ENCODE measurements at places on chromosomes 6 and 20.

DNA sequence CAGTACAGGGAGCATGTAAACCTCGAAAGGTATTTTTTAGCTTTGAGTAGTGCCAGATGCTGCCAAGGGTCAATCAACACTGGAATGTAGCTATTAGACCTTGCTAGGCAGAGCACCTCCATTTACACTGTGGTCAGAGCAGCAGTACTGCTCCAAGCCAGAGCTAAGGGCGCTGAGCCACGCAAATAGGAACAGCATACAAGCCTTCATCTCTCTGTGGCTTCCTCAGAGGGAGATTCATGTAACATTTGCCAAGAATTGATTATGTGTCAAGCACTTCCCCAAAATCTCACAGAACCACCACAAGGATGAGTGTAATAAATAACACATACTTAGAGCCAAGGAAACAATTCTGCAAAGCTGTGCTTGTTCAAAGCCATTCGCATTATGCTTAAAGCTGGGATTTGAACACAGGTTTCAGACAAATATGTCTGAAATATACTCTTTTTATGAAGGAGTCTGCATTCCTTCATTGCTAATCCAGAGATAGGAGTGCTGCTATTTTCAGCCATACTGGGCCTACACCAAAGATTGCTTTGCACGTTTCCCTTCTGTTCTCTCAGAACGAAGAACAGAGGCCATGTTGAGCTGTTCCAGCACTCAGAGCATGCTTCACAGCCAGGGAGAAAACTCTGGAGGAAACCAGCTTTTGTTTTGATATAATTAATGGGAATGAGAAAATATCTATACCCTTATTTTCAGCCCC lies 97.7 kb downstream of the SLC16A10 start:
- H3K4me3 ChIP-seq: no peak overlapping the region
- DNase-seq: no peak
- H3K36me3 ChIP-seq: no peaks in the 10 kb centered on the region
- no peaks in the 10 kb centered on the region for H3K27me3 ChIP-seq

DNA sequence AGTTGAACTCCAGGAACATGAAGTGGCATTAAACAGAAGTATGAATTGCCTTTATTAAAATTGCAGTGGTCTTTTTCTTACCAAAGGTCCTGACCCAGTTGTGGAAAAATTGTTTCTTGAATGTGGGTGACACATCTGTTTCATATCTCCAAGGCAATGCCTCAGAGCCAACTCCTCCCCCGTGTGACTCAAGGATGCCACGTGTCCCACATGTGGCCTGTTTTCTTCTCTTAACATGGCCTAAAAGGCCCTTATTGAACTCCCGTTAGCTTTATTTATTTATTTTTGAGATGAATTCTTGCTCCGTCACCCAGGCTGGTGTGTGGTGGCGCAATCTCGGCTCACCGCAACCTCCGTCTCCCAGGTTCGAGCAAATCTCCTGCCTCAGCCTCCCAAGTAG lies 128.4 kb upstream of the ESR1 start:
- DNase-seq: no peak
- H3K4me3 ChIP-seq: no peak overlapping the region
- no peaks in the 10 kb centered on the region for H3K27me3 ChIP-seq

DNA sequence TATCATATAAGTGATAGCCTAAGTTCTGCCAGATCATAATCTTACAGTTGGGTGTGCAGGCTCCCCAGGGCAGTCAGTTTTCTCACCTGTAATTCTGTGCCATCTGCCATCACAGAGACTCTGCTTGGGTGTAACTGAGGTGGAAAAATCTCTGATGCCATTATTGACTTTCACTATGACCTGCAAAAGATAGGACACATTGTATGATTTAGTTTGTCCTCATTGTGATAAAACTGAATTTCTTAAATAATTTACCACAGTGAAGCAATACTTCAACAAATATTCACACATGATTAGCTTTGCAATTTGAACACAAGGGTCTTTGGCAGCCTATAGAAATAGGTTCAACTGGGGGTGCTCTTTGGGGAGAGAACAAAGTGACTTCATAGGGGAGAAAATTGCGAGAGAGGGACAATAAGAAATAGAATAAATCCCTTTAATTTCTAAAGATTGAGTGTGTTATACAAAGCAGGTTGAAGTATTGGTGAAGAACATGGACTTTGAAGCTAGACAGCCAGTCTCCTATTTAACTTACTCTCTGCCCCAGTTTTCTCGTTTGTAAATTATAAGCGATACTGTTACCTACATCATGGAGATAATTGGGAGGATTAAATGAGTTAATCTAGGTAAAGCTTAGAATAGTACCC lies 27.3 kb downstream of the FAM229B start:
- peaks cover 3% of the 10 kb centered on the region for H3K4me1 ChIP-seq
- no peak overlapping the region for H3K27ac ChIP-seq
- no peaks in the 10 kb centered on the region for H3K27me3 ChIP-seq

GRCh38 chr6:75563032-75563431 lies 38.6 kb upstream of the SENP6 start:
- DNase-seq: no peak
- H3K36me3 ChIP-seq: no peaks in the 10 kb centered on the region
- H3K4me3 ChIP-seq: no peak overlapping the region
- H3K27ac ChIP-seq: no peak overlapping the region

DNA sequence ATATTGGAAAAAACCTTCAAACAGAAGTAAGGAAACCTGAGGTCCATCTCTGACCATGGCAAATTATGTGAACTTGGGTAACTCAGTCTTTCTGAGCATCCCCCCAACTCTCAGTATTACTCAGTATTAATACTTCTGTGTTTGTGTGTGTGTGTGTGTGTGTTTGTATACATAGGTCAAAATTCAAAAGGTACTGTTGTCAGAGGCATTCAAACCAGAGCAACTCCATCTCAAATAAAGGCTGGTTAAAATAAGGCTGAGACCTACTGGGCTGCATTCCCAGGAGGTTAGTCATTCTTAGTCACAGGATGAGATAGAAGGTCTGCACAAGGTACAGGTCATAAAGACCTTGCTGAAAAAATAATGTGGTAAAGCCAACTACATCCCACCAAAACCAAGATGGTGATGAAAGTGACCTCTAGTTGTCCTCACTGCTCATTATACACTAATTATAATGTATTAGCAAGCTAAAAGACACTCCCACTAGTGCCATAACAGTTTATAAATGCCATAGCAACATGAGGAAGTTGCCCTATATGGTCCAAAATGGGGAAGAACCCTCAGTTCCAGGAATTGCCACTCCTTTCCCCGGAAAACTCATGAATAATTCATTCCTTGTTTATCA lies 33.3 kb upstream of the SLC22A16 start:
- H3K36me3 ChIP-seq: no peaks in the 10 kb centered on the region
- no peak for DNase-seq
- no peak overlapping the region for H3K27ac ChIP-seq

GRCh38 chr20:11553603-11554002 lies 364.1 kb upstream of the BTBD3 start:
- H3K4me1 ChIP-seq: no peaks in the 10 kb centered on the region
- H3K27me3 ChIP-seq: no peaks in the 10 kb centered on the region
- H3K27ac ChIP-seq: no peak overlapping the region
- H3K36me3 ChIP-seq: no peaks in the 10 kb centered on the region
- H3K4me3 ChIP-seq: no peak overlapping the region

DNA sequence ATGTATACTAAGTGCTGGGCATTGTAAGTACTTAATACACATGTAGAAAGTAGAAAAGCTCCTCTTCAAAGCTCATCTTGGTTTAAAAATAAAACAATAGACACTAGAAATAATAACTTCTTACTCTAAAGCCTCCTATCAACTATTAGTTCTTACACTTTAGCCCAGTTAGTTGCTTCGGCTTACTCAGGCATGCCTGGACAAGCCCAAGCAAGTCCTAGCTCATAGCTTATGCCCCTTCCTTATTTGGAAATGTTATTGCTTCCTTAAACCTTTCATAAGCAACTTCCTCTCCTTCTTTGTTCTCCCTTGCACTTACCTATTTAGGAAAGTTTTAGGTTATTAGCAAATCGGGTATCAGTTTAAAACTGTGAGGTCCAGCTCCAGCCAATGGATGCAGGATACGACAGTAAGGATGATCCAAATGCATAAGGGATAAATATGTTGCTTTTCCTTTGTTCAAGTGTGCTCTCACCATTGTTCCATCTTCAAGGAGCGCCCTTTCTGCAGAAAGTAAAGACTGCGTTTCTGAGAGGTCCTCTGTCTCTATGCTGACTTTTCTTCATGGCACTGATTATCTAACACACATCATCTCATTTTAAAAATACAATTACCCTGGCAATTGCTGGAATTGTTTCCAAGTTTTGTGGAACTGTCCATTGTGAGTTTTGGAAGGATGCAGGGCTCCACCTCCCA lies 12.3 kb downstream of the TMEM30A start:
- H3K27ac ChIP-seq: no peak overlapping the region
- peaks cover 3% of the 10 kb centered on the region for H3K4me1 ChIP-seq
- no peaks in the 10 kb centered on the region for H3K27me3 ChIP-seq
- no peak for DNase-seq
- H3K36me3 ChIP-seq: peaks cover 10% of the 10 kb centered on the region

GRCh38 chr6:130783416-130784107 lies 43.6 kb upstream of the SMLR1 start:
- H3K4me3 ChIP-seq: no peak overlapping the region
- H3K4me1 ChIP-seq: no peaks in the 10 kb centered on the region
- no peaks in the 10 kb centered on the region for H3K36me3 ChIP-seq
- DNase-seq: no peak
- no peaks in the 10 kb centered on the region for H3K27me3 ChIP-seq

DNA sequence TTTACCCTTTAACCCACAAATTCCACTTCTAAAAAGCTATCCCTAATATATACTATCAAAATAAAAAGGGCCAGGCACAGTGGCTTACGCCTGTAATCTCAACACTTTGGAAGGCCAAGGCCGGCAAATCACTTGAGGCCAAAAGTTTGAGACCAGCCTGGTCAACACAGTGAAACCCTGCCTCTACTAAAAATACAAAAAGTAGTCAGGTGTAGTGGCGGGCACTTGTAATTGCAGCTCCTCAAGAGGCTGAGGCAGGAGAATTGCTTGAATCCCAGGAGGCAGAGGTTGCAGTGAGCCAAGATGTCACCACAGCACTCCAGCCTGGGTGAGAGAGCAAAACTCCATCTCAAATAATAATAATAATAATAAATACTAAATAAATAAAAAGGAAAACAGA lies 82.5 kb downstream of the TRIM27 start:
- H3K27ac ChIP-seq: no peak overlapping the region
- DNase-seq: no peak
- H3K4me1 ChIP-seq: no peaks in the 10 kb centered on the region
- H3K27me3 ChIP-seq: no peaks in the 10 kb centered on the region

DNA sequence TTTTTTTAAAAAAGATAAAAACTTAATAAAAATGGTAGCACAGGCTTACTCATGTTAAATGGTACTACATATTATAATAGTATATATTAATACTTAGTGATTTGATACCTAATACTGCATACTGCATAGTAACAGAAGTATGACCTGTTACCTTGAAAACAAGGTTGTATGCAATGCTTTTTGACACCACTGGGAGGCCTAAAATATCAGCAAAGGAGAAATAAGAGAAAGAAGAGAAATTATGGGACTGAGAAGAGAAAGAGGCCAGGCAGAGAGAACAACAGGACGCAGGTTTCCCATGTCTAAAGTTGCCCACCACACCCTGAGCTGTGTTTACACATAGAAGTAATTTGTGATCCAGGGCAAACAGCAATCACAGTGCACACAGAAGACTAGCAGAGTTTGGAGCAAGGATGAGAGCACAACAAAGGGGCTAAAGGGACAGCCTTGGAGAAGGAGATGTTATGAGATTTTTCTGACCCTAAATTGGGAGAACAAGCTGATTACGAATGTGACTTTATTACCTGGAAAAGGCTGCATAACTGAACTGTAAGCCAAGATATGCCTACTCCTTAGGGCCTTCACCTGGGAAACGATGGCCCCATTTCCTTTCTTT lies 73.2 kb downstream of the ROS1 start:
- DNase-seq: no peak
- no peaks in the 10 kb centered on the region for H3K27me3 ChIP-seq
- no peak overlapping the region for H3K4me3 ChIP-seq
- no peak overlapping the region for H3K27ac ChIP-seq
- H3K36me3 ChIP-seq: no peaks in the 10 kb centered on the region
- H3K4me1 ChIP-seq: peaks cover 1% of the 10 kb centered on the region

- DNase-seq: no peak
- H3K27me3 ChIP-seq: no peaks in the 10 kb centered on the region
- no peaks in the 10 kb centered on the region for H3K36me3 ChIP-seq
- no peaks in the 10 kb centered on the region for H3K4me1 ChIP-seq
Measured at GRCh38 chr20:9744551-9744950, 94.3 kb downstream of the PAK5 start.

GRCh38 chr6:170439366-170440361 lies 113.4 kb downstream of the PSMB1 start:
- no peak for DNase-seq
- no peaks in the 10 kb centered on the region for H3K36me3 ChIP-seq
- no peaks in the 10 kb centered on the region for H3K27me3 ChIP-seq
- peaks cover 32% of the 10 kb centered on the region for H3K4me1 ChIP-seq
- H3K4me3 ChIP-seq: no peak overlapping the region
- no peak overlapping the region for H3K27ac ChIP-seq

- no peak for DNase-seq
- no peak overlapping the region for H3K27ac ChIP-seq
- no peak overlapping the region for H3K4me3 ChIP-seq
Measured at GRCh38 chr6:73564578-73565345, 43.9 kb upstream of the EEF1A1 start.

DNA sequence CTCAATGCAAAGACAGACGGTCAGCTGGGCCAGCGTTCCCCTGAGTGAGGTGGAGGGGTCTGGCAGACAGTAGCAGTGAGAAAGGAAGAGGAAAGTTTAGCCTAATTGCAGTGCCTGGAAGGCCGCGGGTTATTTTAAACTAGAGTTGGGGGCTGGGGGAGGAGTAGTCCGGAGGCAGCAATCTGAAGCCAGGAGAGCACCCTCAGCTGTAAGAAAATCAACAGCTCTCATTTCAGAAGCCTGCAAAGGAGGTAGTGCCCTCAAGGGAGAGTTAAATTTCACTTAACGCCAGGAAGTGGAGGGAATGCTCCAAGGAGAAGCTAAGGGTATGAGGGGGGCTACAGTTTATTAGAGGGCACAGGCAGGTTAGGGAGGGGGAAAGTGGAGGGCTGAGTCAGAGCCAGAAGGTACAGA lies 26.9 kb downstream of the RING1 start:
- no peak for DNase-seq
- peaks cover 4% of the 10 kb centered on the region for H3K4me1 ChIP-seq
- H3K4me3 ChIP-seq: no peak overlapping the region
- H3K27ac ChIP-seq: no peak overlapping the region
- no peaks in the 10 kb centered on the region for H3K36me3 ChIP-seq
